ENCODE measurements at places on chromosomes 11 and 22. TPM values are rescaled to one million over a fixed set of nuclear protein-coding genes. Genes with fewer than 3 reads are reported as not detected.

The CCDC81 gene
- 18.2 TPM for total RNA-seq

The CYTH4 gene
- total RNA-seq, result not detected

DNA sequence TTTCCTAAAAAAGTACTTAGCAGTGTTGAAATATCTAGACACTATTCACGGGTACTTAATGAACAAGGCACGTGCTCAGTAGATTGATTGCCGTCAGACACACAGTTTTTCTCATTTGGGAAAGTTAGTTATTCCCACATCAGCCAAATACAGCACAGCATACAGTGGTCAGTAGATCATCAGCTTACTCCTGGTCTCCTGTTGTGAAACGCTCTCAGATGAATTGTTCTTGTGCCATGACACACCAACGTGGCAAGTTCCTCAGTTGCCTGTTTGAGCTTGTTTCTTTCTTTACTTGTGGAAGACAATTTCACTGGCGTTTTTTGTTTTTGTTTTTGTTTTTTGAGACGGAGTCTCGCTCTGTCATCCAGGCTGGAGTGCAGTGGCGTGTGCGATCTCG is 8.6 kb downstream of the TAB1 start:
- DNase-seq, result no peak

The SOX6 gene
- 18.5 TPM for total RNA-seq

The KRTAP5-2 gene
- not detected for total RNA-seq
